Right atrium auricular region (tissue), 2 donors: ENCODE measurements at places on chromosomes 13 and 19. TPM values are rescaled to one million over a fixed set of nuclear protein-coding genes. Genes with fewer than 3 reads are reported as not detected.

DNA sequence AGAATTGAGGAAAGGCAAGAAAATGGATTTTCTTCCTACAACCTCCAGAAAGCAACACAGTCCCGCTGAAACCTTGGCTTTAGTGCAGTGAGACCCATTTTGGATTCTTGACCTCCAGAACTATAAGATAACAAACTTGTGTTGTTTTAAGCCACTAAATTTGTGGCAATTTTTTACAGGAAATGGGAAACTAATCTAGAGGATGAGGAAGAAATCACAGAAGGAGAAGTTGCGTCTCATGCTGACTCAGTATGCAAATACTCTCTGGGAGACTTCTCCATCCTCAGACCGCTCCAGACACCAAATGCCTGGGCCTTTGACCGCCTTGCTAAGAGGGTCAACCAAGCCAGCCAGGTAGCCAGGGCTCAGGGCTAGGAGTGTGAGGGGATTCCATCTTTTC lies 13.1 kb upstream of the CEACAM16 start:
- DNase-seq, result no peak

DNA sequence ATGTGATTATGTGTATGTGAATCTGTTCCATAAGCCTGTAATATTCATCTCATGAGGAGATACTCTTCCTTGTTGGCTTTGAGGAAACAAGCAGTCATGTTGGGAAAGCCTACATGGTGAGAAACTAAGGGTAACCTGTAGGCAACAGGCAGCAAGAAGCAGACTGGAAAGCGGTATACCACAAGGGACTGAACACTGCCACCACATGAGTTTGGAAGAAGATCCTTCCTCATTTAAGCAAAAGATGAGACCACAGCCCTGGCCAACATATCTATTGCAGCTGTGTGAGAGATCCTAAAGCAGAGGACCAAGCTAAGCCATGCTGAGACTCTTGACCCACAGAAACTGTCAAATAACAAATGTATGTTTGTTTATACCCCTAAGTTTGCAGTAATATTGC lies 134.8 kb downstream of the B3GLCT start:
- no peak for DNase-seq

- DNase-seq, result no peak
These were observed 44.3 kb upstream of the N4BP2L1 start for GRCh38 chr13:32472194-32472621.

DNA sequence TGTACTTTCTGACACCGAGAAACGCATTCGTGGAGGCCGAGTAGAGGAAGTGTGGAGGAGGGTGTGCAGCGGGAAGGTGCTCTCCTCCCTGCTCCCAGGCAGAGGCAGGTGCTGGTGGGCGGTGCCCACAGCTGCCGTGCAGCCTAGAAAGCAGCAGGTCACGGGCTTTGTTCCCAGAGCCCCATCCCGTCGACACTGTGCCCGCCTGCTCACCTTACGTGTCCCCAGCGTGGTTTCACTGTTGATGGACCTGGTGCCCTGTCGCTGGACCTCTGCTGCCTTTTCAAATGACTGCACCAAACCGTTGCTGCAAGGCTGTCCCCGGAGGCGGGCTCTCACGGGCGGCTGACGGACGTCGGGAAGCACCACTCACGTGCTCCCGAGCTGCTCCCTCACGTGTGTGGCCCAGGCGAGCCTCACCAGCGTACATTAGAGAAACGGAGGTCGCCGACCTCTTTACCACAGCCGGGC lies 20.8 kb downstream of the PLEKHJ1 start:
- DNase-seq, result no peak

DNA sequence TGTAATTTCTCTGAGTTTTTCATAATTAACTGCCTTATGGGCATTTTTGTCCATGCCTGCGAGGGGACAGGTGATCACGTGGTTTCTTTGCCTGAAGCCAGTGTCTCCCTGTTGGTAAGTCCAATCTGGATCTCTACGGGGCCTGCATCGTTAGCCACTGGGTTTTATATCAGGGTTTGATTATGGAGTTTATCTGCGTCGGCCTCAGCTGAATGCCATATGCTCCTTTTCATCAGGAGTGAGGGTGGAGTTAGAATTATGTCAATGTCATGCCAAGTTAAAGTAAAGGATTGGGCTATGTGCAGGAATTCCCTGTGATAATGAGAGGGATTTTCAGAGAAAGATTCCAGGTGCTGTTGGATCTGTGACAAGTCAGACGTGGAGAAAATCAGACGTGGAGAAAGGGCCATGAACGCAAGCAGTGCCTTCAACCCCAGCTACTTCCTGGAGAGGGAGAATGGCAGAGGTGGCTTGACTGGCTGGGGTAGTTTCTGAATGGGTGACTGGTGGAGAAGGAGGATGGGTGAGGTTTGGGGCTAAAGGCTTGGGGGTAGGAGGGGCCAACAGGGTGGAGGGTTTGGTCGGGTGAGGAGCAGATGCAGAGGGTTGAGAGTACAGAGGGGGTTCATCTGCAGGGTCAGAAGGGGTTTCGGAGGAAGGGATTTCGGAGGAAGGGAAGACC lies 24.3 kb downstream of the TMEM255B start:
- DNase-seq, result no peak

PGLYRP2 gene
- not detected for total RNA-seq
